ENCODE measurements at places on chromosomes 11 and 22. TPM values are rescaled to one million over a fixed set of nuclear protein-coding genes. Genes with fewer than 3 reads are reported as not detected.

The HOATZ gene
- polyA plus RNA-seq = not detected

The SHISA8 gene
- 0.50 TPM for polyA plus RNA-seq

The MS4A1 gene
- 0.03 TPM for polyA plus RNA-seq

The CASP1 gene
- not detected for polyA plus RNA-seq

The PLAAT4 gene
- polyA plus RNA-seq = 1.7 TPM

The BATF2 gene
- 6.4 TPM for polyA plus RNA-seq

The PATE2 gene
- polyA plus RNA-seq = 0.05 TPM

The BTG4 gene
- polyA plus RNA-seq = not detected

The TUBGCP6 gene
- 29.9 TPM for polyA plus RNA-seq

The TRIM51 gene
- not detected for polyA plus RNA-seq

The SCGB1D4 gene
- not detected for polyA plus RNA-seq

The OR51D1 gene
- polyA plus RNA-seq = not detected

The PISD gene
- polyA plus RNA-seq = 36.6 TPM

The UPK2 gene
- not detected for polyA plus RNA-seq

The FXYD6 gene
- 0.07 TPM for polyA plus RNA-seq

The IRF7 gene
- 3.8 TPM for polyA plus RNA-seq

The APOA4 gene
- 0.07 TPM for polyA plus RNA-seq

The SPTY2D1 gene
- 7.6 TPM for polyA plus RNA-seq

The SAA4 gene
- not detected for polyA plus RNA-seq

The MICAL3 gene
- polyA plus RNA-seq = 15.2 TPM

The DGCR6L gene
- 117 TPM for polyA plus RNA-seq

The PGGHG gene
- polyA plus RNA-seq = 74.2 TPM

The CRYBB3 gene
- not detected for polyA plus RNA-seq

The UBASH3B gene
- polyA plus RNA-seq = not detected

The MUC6 gene
- polyA plus RNA-seq = not detected

The OR9G1 gene
- polyA plus RNA-seq = not detected

The ROBO3 gene
- 1.9 TPM for polyA plus RNA-seq

The KCTD17 gene
- 0.90 TPM for polyA plus RNA-seq

The ST14 gene
- polyA plus RNA-seq = not detected

The MUC15 gene
- 0.72 TPM for polyA plus RNA-seq

The MIAT gene
- polyA plus RNA-seq = 0.34 TPM

The GDPD4 gene
- not detected for polyA plus RNA-seq

The MYOD1 gene
- not detected for polyA plus RNA-seq

The OR8D4 gene
- not detected for polyA plus RNA-seq

The GPHA2 gene
- polyA plus RNA-seq = 1.4 TPM

The USP35 gene
- 4.0 TPM for polyA plus RNA-seq

The PATE4 gene
- not detected for polyA plus RNA-seq

The C22orf42 gene
- not detected for polyA plus RNA-seq

The TEX12 gene
- 0.20 TPM for polyA plus RNA-seq

The IFITM1 gene
- 974 TPM for polyA plus RNA-seq

The OR8K5 gene
- not detected for polyA plus RNA-seq

The SPCS2 gene
- 334 TPM for polyA plus RNA-seq

The OR8G1 gene
- 0.12 TPM for polyA plus RNA-seq

The SULT4A1 gene
- 0.07 TPM for polyA plus RNA-seq

The MMP13 gene
- polyA plus RNA-seq = not detected

The RELT gene
- 14.4 TPM for polyA plus RNA-seq

The C1QTNF4 gene
- not detected for polyA plus RNA-seq

The SEC14L2 gene
- not detected for polyA plus RNA-seq

The GAL gene
- 123 TPM for polyA plus RNA-seq

The HEPN1 gene
- not detected for polyA plus RNA-seq

The GAS2L1 gene
- 17.2 TPM for polyA plus RNA-seq

The GRIA4 gene
- not detected for polyA plus RNA-seq
